ENCODE measurements at places on chromosomes 16 and 17.

- DNase-seq, result no peak
Measured at GRCh38 chr17:80437532-80437931, 22.6 kb downstream of the ENDOV start.

DNA sequence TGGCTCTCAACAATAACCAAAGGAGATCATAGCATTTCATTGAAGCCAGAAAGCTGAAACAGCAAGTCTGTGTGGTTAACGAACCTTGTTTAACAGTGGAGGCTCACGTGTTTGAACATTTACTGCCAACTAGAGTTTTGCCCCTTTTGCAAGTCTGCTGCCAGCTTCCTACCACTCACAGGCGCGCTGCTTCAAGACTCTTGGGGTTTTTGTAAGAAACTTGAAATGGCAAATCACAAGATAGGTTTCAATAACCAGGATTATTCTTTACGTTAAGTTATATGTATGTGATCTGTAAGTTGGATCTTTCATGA is 1.2 kb downstream of the SNTB2 start:
- no peak for DNase-seq

DNA sequence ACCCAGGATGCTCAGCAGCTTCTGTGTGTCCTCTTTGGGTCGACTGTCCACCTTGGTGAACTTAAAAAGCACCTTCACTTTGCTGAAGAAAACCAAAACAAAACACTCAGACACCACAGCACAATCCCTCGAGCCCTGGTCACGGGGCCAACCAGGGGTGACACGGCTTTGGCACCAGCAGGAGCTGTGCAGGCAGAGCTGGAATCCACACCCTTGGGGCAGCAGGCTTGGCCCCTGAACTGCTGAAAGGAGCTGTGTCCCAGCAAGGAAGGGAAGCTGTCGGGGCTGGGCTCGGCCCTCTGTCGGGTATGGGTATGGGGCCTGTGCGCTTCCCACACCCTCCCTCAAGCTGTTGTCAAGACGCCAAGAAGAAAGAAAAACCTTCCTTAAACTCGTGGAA is 7.6 kb upstream of the PLD6 start:
- DNase-seq, result no peak

GRCh38 chr17:42798383-42799380 is at the start of the genes CNTD1 and COA3:
Gene CNTD1 (plus strand): TSS chr17:42798861. CDS start chr17:42799068, 207 bp downstream.
Gene COA3 (minus strand): TSS chr17:42798704. CDS start chr17:42798681, 23 bp downstream.
- DNase-seq, result peak; percentile 79

GRCh38 chr16:59848296-59848695 is 1114.2 kb upstream of the GOT2 start:
- peak; percentile 74 for DNase-seq

DNA sequence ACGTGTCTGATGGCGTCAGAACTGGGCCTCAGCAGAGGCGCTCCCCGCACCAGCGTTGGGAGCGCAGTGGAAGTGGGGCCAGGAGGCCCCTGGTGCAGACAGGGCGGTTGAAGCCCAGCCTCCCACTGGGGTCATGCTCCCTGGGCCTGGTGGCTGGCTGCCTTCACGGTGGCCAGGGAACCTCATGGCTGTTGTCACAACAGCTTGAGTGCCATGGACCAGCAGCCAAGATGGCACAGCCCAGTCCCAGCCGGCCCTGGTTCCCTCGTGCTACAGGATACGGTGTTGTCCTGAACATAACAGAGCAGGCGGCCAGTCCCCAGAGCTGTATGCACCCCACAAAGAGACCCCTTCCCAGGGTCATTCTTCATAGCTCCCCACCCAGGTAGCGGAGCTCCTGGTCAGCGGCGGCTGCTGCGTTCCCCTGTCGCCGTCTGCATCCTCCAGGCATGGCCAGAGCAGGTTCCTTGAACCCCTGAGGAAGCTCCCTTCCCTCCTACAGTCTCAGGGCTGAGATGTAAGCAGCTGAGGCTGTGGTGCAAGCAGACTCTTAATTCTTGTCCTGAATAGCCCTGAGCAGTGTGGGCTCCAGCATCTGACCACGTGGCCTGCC is 29.7 kb downstream of the NME3 start:
- no peak for DNase-seq

DNA sequence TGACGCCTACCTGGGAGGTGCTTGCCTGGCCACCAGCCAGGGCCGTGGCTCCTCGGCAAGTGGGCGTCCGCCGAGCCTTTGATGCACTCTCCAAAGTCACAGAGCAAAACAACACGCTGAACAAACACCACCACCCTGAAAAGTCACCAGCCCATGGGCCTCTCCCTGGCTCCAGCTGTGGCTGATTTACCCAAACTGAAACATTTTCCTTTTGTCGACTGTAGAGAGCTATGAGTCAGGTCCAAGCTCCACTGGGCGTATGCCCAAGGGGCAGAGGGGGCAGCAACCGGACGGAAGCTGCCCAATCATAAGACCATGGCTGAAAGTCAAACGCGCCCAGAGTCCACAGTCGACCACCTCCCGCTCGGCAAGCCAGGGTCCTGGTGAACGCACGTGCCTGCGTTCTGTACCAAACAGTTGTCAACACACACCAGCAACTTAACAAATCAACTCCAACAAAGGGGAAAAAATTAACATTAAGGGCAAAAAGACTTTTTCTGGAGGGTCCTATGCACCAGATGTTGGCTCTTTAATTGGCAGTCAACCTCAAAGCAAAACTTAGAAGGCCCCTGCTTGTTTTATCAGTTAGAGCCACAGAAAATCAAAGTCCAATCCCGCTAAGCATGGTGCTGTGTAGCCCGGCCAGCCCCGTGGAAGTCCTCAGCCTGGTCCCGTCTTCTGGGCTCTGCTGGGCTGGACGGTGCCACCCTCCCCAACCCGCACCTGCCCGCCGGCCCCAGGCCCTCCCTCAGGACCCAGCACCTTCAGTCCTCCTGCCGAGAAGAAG is 47.3 kb downstream of the TBC1D16 start:
- no peak for DNase-seq

- peak; percentile 99 for DNase-seq
Measured at GRCh38 chr17:61251939-61252865, 147.4 kb upstream of the TBX2 start.

DNA sequence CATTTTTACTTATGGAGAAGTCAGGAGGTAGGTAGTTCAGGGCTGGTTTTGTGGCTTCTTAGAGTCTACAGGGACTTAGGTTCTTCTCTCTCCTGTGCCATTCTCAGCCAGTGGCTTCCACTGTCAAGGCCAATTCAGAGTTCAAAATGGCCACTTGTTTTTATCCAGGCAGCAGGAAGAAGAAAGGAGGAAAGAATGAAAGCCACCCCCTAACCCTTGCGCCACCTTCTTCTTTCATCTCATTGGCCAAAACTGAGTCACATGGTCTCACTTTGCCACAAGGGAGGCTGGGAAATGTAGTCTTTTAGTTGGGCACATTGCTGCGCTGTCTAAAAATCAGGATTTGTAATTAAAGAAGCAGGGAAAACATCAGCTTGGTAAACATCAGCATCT is 60.8 kb upstream of the MED9 start:
- no peak for DNase-seq

GRCh38 chr16:54240271-54241129 is 46.1 kb downstream of the IRX3 start:
- DNase-seq, result no peak

DNA sequence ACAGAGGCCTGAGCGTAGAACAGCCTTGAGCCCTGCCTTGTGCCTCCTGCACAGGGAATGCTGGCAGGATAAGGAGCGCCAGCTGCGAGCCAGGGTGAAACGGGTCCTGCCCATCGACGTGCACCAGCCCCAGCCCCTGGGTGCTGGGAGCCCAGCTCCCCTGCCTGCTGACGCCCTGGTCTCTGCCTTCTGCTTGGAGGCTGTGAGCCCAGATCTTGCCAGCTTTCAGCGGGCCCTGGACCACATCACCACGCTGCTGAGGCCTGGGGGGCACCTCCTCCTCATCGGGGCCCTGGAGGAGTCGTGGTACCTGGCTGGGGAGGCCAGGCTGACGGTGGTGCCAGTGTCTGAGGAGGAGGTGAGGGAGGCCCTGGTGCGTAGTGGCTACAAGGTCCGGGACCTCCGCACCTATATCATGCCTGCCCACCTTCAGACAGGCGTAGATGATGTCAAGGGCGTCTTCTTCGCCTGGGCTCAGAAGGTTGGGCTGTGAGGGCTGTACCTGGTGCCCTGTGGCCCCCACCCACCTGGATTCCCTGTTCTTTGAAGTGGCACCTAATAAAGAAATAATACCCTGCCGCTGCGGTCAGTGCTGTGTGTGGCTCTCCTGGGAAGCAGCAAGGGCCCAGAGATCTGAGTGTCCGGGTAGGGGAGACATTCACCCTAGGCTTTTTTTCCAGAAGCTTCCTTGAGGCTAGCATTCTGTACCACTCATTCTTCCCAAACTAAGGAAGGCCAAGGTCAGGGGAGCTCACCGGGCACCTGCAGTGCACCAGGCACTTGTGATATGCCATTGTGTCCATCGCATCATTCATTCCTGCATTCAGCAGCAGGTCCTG is 1.9 kb downstream of the PNMT start:
- no peak for DNase-seq

GRCh38 chr16:10828851-10829366 is 10.3 kb upstream of the TVP23A start:
- peak; percentile 93 for DNase-seq

DNA sequence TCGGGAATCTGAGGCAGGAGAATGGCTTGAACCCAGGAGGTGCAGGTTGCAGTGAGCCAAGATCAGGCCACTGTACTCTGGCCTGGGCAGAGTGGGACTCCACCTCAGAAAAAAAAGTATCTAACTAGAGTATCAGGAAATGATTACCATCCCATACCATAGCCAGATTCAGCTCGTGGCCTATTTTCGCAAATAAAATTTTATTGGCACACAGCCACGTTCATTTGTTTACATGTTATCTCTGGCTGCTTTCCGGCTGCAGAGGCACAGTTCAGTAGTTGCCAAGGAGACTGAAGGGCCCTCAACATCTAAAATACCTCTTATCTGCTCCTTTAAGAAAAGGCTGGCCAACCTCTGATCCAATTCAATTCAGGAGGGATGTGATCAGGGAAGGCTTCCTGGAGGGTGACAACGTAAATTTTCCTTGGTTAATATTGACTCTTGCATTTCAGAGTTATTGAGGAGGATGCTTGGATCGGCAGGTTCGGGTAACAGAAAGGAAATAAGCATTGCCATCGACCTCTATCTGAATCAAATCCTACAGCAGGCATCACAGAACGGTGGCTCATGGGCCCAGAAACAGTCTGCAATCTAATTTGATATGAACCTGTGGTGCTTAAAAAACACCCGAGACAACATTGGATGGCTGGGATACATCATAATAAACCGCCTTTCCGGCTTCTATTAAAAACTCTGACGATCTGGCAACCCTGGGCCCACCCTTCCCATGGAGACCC is 73.8 kb downstream of the XYLT1 start:
- DNase-seq, result peak; percentile 92

GRCh38 chr17:7328009-7328408 is 1.1 kb downstream of the NEURL4 start:
- DNase-seq, result no peak

DNA sequence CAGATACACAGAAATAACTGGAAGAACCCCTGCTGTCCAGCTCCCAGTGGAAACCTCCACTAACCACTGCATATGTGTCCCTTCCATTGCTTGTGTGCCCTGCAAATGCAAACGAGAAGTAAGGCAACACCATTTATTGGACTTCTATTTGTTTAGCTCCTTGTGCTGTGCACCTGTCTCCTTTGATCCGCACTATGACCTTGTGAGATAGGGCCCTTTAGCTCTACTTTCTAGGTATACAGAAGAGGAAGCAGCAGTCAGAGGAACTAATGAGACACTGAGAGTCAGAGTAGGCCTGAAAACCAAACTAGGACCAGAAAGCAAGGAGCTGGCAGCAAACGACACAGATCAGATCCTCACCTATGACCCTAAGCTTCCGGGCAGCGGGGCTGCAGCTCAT is 22.4 kb downstream of the SOX9 start:
- DNase-seq, result no peak

DNA sequence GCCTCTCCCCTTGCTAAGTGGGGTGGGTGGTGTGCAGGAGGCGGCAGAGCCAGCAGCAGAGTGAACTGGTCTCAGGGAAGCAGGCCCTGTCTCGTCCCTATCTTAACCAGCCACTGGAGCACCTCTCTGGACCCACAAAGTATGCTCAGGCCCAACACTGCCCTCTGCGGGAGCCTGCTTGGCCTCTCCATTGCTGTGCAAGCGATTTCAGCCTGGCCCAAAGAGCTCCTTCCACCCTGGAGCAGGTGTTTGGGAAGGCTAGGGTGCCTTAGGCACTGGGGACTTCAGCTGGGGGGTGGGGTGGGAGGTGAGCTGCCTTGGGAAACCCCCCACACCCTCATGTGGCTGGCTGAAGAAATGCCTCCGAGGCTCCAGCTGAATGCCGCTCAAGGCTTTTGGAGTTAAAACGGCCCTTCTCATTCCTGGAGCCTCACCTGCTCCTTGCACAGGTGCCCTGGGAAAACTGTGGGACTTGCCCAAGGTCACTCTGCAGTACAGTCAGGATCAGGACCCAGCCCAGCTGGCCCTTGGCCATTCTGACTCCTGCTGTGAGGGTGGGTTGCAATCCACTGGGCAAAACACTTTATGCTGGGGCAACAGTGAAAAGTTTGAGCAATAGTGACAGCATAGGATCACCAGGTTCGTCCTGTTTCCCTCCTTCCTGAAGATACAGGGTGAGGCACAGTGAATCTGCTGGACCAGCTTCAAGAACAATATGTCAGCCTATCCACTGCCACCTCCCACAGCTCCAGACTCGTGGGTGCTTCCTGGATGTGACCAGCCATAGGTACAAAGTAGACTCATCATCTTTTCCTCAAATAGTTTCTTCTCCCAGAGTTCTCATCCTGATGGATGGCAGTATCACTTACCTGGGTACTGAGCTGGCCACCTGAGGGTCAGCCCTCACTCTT is 5.9 kb upstream of the UBE2O start:
- DNase-seq, result no peak

GRCh38 chr16:1669698-1670097 is 8.4 kb upstream of the JPT2 start:
- DNase-seq, result no peak

GRCh38 chr17:68255731-68256538 is 8.1 kb downstream of the AMZ2 start:
- no peak for DNase-seq

DNA sequence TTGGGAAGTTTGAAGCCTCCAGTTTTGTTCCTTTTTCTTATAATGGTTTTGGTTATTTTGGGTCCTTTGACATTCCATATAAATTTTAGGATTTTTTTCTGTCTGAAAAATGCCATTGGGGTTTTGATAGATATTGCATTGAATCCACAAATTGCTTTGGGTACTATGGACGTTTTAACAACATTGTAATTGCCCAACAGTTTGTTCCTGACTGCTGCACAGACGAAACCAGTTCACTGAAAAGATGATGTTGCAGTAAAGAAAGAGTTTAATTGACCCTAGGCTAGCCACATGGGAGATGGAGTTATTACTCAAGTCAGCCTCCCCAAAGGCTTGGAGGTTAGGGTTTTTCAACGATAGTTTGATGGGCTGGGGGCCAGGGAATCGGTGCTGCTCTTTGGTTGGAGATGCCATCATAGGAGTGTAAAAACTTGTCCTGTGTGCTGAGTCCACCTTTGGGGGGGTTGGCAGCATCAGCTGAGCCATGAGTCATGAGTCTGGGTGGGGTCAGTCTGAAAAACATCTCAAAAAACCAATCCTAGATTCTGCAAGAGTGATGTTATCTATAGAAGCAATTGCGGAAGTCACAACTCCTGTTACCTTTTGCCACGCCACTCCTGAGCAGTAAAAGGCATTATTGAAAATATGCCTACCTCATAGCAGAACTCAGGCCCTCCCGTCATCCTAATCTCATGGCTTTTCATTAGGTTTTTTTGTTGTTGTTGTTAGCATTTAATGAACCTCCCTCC is 2.7 kb upstream of the PRSS41 start:
- DNase-seq, result no peak

- DNase-seq, result no peak
Measured at GRCh38 chr17:70388326-70388725, 219.0 kb downstream of the KCNJ2 start.

GRCh38 chr17:4175921-4176807 is 33.2 kb downstream of the CYB5D2 start:
- DNase-seq, result no peak

GRCh38 chr17:82927311-82927660 is 87.5 kb upstream of the ZNF750 start:
- DNase-seq, result no peak
